ENCODE measurements at places on chromosomes 1 and 21. TPM values are rescaled to one million over a fixed set of nuclear protein-coding genes. Genes with fewer than 3 reads are reported as not detected.
A peak's percentile ranks its signal among the peaks of the same experiment; 100 is the strongest.

Gene ERICH3
- total RNA-seq = 0.11 TPM

DNA sequence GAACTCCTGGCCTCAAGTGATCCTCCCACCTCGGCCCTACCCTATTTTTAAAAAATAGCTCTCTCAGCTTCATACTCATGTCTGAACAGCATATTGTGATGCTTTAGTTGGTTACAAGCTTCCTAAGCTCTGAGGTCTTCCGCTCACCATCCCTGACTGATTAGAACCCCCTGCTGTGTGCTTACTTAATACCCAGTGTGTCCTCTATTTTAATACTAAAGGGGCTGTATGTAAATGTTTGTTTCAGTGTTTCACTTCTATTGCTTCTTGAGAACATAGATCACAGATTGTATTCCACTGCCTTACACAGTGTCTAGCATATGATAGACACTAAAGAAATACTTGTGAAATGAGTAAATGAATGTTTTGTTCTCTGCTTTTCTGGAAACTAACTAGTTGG lies 29.8 kb downstream of the ZYG11B start:
- DNase-seq = no peak

DNA sequence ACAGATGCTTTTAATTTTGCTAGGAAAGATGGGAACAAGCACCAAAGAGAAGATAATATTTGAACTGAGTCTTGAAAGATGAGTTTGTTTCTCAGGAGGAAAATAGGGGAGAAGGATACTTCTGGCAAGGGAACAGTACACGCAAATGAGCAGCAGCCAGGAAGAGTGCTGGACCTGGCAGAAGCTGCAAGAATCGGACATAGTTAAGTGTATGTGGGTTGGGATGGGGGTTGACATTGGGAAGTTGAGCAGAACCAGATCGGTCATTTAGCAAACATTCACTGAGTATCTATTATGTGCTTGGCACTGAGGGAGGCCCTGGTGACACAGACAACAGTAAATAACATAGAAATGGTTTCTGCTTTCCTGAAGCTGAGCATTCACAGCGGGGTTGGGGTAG lies 198.8 kb downstream of the PLPP3 start:
- no peak for DNase-seq

DNA sequence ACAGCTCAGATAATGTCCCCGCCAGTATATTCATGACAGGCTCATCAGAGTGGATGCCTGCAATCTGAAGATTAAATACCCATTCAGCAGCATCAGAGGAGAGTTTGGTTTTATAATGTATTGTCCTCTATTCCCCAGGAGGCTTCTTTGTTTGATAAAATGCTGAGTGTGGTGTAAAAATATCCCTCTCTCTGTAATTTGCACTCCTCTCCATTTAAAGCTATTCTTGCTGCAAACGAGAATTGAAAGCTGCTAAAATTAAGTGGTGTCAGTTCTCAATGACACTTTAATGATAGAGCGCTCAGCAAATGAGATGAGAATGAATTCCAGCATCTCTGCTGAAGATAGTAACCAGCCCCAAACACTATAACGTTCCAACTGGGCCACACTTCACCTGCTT lies 205.7 kb upstream of the RRP15 start:
- no peak for DNase-seq

- DNase-seq = no peak
Measured at GRCh38 chr1:153032677-153033308, 1.8 kb downstream of the SPRR1B start.

DNA sequence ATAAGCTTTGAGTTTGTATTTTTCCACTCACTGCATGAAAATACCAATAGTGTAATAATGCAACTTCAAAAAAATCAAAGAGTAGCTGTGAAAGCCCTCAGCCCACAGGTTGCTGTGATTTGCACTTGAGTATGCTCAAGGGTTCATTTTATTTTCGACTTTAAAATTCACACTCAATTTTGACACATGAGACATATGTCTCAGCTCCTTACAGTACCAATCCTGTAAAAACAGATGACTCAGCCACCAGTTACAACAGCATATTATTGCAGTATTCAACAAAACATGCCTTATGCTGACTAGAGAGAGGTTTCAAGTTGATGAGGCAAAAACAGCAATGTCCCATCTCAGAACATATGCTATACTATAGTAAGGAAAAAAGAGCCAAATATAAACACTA lies 66.1 kb downstream of the CYYR1 start:
- DNase-seq = no peak

DNA sequence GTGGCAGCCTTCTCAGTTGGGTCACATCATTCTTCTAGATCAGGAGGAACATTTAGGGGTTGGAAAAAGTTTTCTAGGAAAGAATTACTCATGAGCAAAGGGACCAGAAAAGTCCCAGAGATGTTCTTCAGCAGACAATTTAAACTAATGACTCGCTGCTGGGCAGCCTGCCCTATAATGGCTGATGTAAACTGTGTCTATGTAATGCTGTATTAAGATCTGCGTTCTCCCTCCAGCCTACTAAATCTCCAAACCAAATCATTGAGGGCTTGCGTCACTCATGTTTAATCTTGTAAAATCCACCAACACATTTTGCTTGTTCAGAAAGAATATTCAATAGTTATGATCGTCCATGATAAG lies 92.1 kb downstream of the LRRC8C start:
- peak; percentile 18 for DNase-seq

Gene TMEM200B
- 1.3 TPM for total RNA-seq

Gene RCC1
- total RNA-seq = 34.8 TPM
